Psoas muscle (tissue), 8 donors: ENCODE measurements at places on chromosomes 6 and 20. TPM values are rescaled to one million over a fixed set of nuclear protein-coding genes. Genes with fewer than 3 reads are reported as not detected.

DNA sequence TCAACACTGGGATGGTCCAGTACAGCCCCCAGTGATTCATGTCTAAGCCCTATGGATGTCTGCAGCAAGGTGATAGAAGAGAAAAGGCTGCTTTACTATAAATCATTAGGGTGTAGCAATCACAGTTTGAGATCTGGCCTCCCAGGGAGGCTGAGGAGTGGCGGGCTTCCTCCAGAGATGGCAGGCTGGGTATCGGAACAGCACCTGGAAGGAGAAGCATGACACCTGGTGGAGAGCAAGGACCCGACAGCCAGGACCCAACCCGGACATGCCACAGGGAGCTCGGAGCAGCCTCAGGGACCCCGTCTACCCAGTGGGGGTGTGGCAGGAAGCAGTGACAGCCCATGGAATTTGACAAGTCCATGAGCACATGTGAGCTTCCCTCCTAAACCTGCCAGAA is 114.8 kb upstream of the CD93 start:
- peak; percentile 32 for DNase-seq

- DNase-seq = peak; percentile 54
Observed at GRCh38 chr6:107666084-107666980, 157.8 kb downstream of the SCML4 start.

- DNase-seq = no peak
Observed at GRCh38 chr6:151478670-151479069, 15.1 kb upstream of the CCDC170 start.

DNA sequence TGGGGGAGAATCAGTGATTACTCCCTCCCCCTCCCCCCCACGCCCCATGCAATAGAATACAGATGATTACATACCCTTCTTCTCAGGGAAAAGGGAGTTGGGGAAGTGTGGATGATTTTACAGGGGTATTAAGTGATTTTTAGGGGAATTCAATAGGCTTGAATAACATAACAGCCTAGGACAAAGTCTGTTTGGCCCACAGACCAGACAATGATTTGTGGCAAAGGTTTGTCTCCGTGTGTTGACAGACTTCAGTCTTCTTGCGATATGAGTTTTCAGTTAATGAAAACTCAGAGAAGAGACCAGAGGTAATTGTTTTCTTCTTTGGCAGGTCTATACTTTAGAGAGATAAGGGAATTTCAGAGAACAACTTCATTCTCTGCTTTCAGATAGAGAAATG is 95.3 kb downstream of the OR2B2 start:
- DNase-seq = no peak

GRCh38 chr20:1809131-1809572 is 86.1 kb upstream of the SIRPA start:
- no peak for DNase-seq

GRCh38 chr20:62454904-62455636 is 20.7 kb downstream of the GATA5 start:
- DNase-seq = no peak

DNA sequence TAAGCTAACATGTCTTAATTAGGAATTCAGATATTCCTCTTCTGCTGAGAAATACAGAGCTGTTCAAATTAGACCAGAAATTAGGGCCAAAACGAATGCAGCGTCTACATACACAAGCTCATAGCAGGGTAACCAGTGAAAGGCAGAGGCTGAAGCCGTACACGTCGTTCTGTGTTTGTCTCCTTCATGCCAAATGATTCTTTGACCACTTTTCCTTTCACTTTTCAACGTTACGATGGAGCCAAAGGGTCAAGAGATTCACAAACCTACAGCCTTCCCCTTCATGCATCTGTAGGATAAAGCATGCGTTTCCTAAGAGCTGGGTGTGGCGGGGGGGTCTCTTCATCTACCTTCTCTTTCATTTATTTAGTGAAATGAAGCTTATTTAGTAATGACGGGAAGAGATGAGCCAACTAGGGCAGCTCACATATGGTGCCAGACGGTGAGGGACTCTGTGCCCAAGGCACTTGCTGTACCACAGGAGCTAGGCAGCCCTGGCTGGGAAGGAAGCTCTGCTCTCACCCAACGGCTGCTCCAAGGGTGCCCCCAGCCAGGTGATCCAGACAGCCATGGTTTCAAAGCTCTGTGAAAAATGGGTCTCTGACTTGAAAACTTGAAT is 178.0 kb downstream of the ATXN1 start:
- peak; percentile 44 for DNase-seq

GRCh38 chr6:135703007-135703406 is 148.5 kb upstream of the PDE7B start:
- DNase-seq = no peak

DNA sequence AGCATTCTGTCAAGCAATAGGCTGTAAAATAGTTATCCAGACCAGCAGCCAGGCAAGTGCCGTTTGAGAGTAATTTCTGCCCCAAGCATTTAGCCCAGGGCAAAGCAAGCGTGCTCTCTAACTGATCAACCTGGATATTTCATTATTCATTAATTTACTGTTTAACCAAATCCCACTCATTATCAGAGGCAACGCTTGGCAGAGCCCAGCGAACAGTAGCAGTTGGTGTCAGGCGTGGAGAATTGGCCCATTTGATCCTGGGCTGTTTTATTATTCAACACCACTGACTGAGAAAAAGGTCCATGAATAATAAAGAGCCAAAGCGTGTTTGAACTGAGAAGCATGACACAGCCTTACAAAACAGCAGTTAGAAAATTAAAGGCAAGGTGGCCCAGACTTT is 35.3 kb downstream of the TFAP2B start:
- no peak for DNase-seq

DNA sequence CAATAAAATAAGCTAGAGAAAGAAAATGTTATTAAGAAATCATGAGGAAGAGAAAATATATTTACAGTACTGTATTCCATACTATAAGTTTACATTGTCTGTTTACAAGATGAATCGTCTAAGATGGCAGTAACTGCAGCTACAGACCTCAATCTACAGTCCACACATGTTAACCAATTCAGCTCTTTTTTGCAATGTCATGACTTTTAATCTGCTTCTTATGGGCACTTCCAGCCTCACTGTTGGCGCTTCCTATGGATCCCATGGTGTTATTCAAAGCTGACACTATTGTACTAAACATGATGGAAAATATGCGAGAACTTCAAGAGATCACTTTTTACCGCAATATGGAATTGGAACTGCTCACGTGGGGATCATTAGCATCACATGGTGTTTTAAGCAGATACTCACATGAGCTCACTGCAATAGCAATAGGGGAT is 451.5 kb upstream of the CITED2 start:
- no peak for DNase-seq

- DNase-seq = no peak
Observed at GRCh38 chr20:32251470-32251869, 26.0 kb upstream of the KIF3B start.

DNA sequence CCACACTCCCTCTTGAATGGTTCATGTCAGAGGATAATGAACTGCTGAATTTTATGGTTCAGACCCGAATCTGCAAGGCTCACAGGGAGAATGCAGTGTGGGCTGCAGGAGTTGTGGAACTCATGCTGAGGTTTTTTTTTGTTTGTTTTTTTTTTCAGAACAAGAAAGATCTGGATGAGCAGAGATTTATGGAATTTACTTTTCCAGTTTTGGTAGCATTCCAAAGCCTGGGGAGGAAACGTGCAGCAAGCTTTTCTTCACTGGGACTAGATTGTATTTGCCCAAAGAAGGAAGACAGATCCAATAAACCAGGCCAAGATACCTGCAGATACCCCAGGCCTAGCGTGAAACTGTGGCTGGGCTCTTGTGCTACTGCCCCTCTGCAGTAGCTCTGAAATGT is 223.9 kb upstream of the TAB2 start:
- DNase-seq = no peak

- no peak for DNase-seq
Observed at GRCh38 chr6:10481101-10481500, 40.0 kb upstream of the GCNT2 start.

- no peak for DNase-seq
Observed at GRCh38 chr6:127190552-127190951, 72.1 kb downstream of the RSPO3 start.

DNA sequence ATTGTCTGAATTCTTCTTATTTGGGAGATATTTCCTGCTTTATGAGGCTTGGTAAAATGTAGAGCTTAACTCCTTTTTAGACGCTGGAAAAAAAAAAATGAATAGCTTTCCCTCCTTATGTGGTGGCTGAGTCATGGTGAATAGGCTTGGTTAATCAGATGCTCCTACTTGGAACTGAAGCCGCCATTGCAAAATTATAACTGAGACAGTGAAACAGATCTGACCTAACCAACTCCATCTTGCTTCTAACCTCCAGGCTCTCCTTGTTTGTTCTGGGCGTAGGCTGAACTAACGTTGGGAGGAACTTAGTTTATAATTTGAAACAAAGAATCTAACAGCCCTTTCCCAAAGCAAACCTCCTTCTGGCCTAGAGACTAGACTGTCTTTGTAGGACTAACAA is 43.2 kb upstream of the PLCB4 start:
- DNase-seq = no peak

DNA sequence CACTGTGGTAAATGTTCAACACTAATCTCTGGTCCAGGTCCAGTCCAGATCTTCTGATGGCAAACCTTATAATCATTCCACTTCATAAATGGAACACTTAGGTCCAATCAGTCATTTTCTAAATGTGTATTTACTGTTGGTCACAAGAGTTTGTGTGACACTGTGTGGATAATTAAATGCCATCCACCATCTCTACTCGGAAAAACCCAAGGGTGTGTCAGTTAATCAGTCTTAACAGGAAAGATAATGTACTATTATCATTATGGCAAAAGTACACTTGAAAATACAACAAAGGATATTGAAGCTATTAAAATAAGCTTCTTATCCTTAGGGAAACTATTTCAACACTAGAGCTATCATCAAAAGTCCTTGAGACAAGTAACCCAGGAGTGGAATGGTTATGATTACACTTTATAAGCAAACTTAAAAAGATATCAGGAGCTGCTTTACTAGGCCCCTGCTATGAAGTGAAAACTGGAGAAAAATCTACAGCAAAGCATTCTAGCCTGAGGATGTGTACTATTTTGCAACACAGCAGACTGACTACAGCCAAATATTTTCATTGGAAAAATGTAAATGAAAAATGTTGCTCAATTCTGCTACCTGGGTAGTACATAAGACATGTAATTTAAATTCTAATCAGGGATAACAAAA is 227.9 kb downstream of the LAMA2 start:
- no peak for DNase-seq

DNA sequence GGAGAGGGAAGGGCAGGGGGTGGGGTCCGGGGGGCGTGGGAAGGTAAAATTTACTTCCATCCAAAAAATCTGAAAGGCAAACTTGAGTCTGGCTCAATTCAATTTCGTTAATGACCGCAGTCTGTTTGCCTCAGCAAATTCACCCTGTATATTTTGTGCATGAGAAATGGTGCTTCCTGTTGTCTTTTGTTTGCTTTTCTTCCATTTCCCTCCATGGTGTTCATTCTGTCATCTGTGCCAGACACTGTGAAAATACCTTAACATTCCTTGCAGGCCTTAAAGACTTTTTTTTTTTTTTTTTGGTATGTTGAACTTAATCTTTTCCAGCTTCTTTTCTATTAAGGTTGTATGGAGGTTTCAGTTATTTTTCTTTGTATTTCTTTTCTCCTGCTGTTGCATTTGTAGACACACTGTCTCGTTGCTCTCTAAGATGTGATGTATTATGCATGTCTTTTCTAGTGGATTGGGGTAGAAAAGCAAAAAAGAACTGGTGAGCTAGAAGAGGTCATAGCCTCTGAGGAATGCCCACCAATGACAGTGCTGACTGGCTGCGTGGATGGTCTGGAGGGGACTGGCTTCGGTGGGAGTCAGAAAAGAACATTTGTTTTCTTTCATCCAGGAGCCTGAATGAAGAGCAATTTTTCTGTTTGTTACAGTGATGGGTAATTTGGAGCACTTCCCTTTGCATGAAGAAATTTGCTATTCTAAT is 585.0 kb upstream of the MAP3K7 start:
- DNase-seq = no peak

DNA sequence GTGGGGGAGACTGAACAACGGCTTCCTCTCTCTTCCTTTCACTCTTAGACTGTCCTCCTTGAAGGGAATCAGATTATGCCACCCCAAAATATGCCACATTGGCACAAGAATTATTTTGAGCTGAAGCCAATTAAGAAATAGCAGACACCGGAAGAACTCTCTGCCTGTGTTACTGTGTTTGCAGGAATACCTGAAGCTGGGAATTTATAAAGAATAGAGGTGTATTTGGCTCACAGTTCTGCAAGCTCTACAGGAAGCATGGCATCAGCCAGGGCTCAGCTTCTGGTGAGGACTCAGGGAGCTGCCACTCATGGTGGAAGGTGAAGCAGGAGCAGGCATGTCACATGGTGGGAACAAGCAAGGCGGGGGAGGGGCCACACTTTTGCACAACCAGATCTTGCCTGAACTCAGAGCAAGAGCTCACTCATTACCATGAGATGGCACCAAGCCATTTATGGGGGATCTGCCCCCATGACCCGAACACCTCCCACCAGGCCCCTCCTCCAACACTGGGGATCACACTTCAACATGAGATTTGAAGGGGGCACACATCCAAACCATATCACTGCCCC is 46.0 kb downstream of the PCNA start:
- DNase-seq = peak; percentile 33

GRCh38 chr20:57306747-57307146 is 22.9 kb upstream of the SPO11 start:
- no peak for DNase-seq

DNA sequence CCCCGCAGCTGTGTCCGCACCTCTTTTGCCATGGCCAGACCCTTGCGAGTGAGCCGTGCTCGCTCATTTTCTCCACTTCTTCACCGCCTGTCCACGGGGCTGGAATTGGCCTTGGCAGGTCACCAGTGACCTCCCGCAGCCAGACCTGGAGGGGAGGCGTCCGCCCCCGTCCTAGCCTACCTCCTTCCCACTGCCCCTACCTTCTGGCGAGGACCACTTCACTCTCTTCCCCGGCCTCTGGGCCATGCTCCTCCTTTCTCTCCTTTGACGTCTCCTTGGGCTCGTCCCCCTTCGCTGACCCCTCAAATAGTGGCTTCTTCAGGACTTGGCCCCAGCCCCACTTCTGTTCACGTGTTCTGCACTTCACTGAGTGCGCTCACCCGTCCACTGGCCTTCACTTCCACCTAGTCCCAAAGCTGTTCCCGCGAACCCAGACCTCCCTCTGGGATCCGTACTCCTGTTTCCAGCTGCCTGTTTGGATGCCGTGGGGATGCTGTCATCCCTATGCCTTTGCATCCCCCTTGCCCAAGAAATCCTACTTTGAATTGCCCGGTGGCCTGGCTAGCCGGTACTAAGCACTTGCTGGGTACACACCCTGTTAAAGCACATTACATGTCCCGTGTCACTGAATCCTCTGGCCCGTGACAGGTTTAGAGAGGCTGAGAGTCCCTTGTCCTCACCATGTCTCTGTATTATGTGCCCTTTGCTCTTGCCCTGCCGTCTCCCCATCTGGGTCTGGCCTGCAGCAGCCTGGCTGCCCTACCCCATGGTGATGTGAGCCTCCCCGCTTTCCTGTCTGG is 33.0 kb downstream of the SPATA2 start:
- DNase-seq = no peak

GRCh38 chr6:117482240-117483003 is at the start of gene DCBLD1:
TSS of gene DCBLD1 (plus strand) at chr6:117482674. CDS start at chr6:117482782, 108 bp downstream.
- peak; percentile 87 for DNase-seq

GDAP1L1 gene
- polyA plus RNA-seq = not detected

XKR7 gene
- under 0.01 TPM for polyA plus RNA-seq

GPR63 gene
- polyA plus RNA-seq = 0.13 TPM

EMILIN3 gene
- polyA plus RNA-seq = 1.5 TPM

NELFCD gene
- polyA plus RNA-seq = 41.1 TPM

DDO gene
- polyA plus RNA-seq = 9.7 TPM

B4GALT5 gene
- 32.0 TPM for polyA plus RNA-seq

DPPA5 gene
- not detected for polyA plus RNA-seq

SSTR4 gene
- polyA plus RNA-seq = not detected

BPIFB4 gene
- polyA plus RNA-seq = not detected
